ENCODE measurements at places on chromosomes 5 and 9.

- no peak for DNase-seq
Observed at GRCh38 chr5:160297776-160298175, 14.6 kb downstream of the CCNJL start.

GRCh38 chr9:69137311-69137710 lies 36.8 kb upstream of the TJP2 start:
- DNase-seq: no peak

- no peak for DNase-seq
Observed at GRCh38 chr5:176161431-176161830, 76.8 kb upstream of the SIMC1 start.

GRCh38 chr5:137693307-137693950 lies 42.5 kb downstream of the KLHL3 start:
- no peak for DNase-seq

GRCh38 chr5:172425402-172425801 lies 28.9 kb downstream of the SH3PXD2B start:
- DNase-seq: no peak

- DNase-seq: no peak
Observed at GRCh38 chr5:68479524-68479923, 264.0 kb downstream of the PIK3R1 start.

GRCh38 chr5:1548702-1549474 lies 25.1 kb upstream of the LPCAT1 start:
- DNase-seq: no peak

DNA sequence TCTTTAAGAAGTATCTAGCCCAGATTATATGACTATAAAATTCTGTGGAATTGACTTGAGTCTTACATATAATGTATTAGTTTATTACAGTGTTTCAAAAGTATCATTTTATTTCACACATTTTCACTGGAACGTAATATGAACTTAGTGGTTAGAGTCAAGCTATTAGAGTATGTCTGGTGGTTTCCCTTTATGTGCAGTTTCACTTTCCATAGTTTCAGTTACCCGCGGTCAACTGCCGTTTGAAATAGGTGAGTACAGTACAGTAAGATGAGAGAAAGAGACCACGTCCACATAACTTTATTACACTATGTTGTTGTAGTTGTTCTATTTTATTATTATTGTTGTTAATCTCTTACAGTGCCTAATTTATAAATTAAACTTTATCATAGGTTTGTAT lies 50.5 kb downstream of the COMMD10 start:
- DNase-seq: no peak

GRCh38 chr9:83108208-83108607 lies 45.3 kb upstream of the RASEF start:
- DNase-seq: no peak

GRCh38 chr5:95791751-95792150 lies 30.8 kb downstream of the GLRX start:
- DNase-seq: no peak

Data from activated CD8-positive, alpha-beta memory T cell treated with anti-CD3 and anti-CD28 coated beads for 48 hours (primary cell).